ENCODE measurements at places on chromosomes 4 and X.

DNA sequence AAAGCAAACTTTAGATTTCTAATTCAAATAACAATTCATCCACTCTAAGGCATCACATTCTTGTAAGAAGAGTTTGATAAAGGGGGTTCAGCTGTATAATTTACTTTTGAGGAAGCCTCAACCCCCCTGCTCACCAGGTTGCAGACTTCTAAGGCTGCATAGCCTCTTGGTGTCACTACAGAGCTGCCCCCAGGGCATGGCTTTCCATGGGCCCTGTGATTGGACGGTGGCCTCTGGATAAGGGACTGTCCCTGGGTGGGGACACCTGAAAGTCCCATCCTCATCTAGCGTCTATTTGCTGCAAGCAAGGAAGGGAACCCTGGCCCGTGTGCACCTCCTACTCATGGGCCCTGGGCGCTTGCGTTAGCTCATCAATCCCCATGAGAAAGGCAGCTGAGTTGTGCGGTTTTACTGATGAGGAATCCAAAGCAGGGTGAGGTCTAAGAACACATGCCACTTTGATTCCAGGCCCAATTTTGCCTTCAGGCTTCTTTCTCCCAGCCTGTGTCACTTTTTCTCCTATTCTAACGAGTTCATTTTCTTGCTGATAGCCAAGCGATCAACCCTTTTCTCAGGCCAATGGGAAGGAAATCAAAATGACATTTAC lies 51.8 kb downstream of the SCML1 start:
- no peak for DNase-seq

DNA sequence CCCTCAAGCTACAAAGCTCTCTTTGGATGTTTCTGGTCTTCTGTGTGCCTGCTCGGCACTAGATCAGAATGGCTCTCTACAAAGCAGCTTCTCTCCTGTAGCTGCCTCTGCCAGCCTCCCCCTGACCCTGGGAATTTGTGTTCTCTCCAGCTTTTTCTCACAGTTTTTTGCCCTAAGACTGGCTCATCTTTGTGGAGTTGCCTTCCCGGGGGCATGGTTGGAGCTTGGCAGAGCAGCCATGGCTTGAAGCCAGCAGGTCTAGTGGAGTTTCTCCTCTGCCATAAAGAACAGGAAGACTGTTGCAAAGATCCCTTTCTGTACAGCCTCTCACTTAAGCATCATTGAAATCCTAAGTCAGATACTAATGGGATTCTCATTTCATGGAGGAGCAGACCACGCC lies 163.3 kb upstream of the MAMLD1 start:
- no peak for DNase-seq

GRCh38 chr4:184347251-184348239 lies 126.8 kb downstream of the IRF2 start:
- DNase-seq: no peak

- no peak for DNase-seq
Measured at GRCh38 chrX:106898462-106898861, 4.7 kb downstream of the RIPPLY1 start.

DNA sequence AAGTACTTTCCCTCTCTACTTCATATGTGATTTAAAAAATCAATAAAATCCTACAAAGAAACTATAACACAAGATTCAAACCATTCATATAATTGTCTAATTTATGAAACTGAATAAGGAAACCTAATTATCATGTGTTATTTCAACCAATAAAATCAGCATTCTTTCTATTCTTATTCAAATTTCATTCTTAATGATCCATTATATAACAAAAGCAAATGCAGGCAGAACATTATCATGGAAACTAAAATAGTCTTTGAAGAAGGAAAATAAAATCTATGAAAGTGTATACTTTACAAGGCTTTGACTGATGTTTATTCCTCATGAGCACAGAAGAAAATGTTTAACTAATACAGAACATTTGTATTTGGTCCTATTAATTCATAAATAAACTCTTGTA lies 47.6 kb downstream of the CNOT6L start:
- DNase-seq: no peak

GRCh38 chr4:115883847-115884246 lies 770.4 kb upstream of the NDST4 start:
- DNase-seq: no peak

DNA sequence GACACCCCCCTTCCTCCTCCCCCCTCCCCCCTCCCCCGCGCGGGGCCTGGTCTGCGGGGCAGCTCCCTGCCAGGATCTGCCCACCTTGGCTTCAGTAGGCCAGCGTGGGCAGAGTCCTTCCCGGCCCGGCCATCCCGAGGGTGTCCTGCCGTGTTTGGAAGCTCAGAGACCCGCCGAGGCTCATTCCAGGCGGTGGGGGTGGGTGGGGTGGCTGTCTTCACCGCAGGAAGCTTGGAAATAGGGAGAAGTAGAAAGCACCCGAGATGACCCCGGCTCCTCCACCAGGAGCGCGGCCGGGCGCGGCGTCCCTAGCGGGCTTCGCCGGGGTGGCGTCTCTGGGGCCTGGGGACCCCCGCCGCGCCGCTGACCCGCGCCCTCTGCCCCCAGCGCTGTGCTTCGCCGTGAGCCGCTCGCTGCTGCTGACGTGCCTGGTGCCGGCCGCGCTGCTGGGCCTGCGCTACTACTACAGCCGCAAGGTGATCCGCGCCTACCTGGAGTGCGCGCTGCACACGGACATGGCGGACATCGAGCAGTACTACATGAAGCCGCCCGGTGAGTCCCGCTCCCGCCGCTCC lies 1.6 kb downstream of the NAT8L start:
- no peak for DNase-seq

GRCh38 chr4:71377561-71377960 lies 38.7 kb downstream of the SLC4A4 start:
- DNase-seq: no peak

DNA sequence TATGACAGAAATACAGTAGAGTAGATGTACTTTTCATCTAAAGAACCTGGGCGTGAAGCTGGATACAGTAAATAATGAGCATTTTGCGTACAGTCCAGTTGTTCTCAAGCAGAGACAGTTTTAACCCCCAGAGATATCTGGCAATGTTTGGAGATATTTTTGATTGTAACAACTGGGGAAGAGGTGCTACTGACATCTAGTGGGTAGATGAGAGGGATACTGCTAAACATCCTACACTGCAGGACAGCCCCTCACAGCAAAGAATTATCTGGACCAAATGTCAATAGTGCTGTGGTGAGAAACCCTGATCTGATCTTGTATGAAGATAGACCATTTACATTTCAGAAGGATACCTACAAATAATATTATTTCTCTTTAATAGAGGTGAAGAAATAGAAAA lies 200.2 kb upstream of the FAM47A start:
- DNase-seq: no peak

- no peak for DNase-seq
Measured at GRCh38 chr4:102614801-102615200, 113.6 kb downstream of the NFKB1 start.

DNA sequence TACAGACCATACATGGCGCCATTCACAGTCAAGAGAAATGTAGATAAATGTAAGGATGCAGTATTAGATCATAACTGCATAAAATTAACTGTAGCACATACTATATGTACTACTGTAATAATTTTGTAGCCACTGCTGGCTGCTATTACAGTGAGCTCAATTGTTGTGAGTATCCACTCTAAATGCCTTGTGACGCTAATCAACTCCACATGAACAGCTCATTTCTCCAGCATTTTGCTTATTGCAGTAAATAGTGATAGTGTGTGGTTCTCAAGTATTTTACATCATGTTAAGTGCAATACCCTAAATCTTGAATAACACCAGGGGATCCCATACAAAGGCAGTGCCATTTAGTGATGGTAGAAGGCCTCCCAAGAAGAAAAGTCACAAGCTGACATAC lies 21.2 kb downstream of the FGFBP1 start:
- DNase-seq: no peak

GRCh38 chr4:13535708-13536361 lies 8.5 kb downstream of the NKX3-2 start:
- no peak for DNase-seq

- DNase-seq: no peak
Measured at GRCh38 chr4:62269918-62270317, 1069.8 kb downstream of the ADGRL3 start.

GRCh38 chr4:27381815-27382214 lies 521.2 kb downstream of the STIM2 start:
- peak; percentile 8 for DNase-seq

- no peak for DNase-seq
Measured at GRCh38 chrX:150697641-150698040, 4.4 kb downstream of the MTMR1 start.

DNA sequence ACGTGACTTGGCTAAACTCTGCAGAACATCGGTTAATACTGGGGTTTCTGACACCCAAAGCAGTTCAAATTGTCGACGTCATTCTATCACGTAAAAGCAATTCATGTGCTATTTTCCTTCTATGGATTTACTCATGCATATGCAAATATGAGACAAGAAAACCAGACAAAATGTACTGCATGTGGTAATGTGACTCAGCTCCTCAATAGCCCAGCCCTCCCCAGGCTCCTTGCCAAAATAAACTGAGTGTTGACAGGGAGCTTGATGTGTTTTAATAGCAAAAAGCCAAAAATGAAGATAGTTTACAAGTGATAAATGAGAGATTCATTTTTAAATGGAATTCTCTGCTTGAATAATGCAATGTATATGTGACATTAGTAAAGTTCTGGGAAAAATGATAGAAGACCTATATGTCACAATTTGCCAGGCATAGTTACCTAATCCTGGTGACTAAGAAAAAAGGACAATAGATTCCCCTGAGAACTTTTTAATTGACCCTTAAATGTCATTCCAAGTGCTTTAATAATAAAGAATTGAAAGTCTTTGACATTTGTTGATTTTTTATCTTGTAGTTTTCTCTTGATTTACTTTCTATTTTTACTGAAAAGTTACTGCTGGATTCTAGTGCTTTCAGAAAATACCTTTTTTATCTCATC lies 1700.6 kb upstream of the TENM3 start:
- DNase-seq: peak; percentile 60

GRCh38 chr4:165410214-165410613 lies 31.4 kb downstream of the CPE start:
- no peak for DNase-seq

DNA sequence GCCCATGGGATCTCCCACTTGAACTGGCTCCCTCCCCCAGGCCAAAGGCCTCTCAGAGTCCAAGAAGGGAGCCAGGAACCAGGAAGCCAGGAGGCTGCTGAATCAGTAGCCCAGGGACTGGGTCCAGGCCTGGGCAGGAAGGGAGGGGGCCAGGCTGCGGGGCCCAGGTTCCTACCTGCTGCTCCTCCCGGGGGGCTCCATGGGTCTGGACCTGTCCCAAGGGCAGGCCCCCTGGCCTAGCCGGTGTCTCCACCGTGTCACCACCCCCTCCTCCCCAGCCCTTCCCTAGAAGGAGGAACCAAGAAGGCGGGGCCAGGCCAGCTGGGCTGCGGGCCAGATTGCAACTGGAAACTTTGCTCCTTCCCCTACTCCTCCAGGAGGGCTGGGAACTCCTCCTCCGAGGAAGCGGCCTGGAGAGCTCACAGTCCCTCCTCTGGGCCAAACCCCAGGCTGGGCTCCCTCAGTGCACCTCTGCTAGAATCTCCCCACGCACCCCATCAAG lies at the start of gene IQSEC2:
Gene IQSEC2 (minus strand): TSS at position 264 of the 502 bp plus-strand sequence.
- DNase-seq: no peak

GRCh38 chrX:70454441-70455365 lies 10.1 kb downstream of the DLG3 start:
- DNase-seq: peak; percentile 93

DNA sequence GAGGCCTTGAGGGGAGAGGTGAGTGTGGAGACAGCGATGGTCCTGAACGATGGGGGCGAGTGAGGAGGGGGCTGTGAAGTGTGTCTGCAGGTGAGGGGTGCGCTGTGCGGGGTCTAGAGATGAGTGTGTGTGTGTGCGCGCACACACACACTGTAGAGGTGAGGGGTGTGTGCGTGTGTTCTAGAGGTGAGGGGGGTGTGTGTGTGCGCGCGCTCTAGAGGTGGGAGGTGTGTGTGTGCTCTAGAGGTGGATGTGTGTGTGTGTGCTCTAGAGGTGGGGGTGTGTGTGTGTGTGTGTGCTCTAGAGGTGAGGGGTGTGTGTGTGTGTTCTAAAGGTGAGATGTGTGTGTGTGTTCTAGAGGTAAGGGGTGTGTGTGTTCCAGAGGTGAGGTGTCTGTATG lies 574 bp downstream of the BST1 start:
- no peak for DNase-seq

- DNase-seq: peak; percentile 87
Measured at GRCh38 chr4:138919094-138919936, 96.3 kb upstream of the NOCT start.

DNA sequence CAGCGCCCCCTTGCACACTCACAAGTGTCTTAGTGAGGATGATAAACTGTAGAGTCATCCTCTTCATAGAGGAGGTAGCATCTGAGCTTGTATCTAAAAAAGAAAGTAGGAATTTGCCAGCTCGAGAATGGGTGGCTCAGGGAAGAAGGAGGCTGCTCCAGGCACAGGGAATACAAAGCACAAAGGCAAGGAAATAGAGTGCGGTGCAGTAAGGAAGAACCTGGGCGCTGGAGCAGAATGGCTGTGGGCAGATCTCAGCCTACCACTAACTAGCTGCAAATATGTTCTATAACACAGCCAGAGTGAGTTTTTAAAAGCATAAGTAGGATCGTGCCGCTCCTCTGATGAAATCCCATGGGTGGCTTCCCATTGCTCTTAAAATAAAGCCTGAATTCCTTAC lies 61.6 kb upstream of the MAPK10 start:
- DNase-seq: no peak

DNA sequence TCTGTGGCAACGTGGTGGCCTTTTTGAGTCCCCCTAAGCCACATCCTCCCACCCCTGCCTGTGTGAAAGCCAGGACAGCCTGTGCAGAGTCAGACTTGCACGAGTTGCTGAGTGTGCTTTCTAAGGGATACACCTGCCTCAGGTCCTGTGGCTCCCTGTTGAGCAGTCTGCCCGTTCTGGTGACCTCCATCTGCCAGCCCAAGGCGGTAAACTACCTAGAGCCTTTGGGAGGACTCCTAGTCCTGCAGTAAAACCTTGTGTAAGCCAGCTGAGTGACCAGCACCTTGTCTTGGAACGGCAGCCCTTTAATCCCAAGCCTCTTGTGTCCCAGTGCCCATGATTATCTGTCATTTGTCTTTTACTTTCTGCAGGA lies 69.3 kb downstream of the NBDY start:
- DNase-seq: no peak

GRCh38 chrX:131792789-131793462 lies 230.2 kb upstream of the STK26 start:
- DNase-seq: no peak

- DNase-seq: peak; percentile 64
Measured at GRCh38 chr4:182925298-182925757, 8.1 kb upstream of the DCTD start.

- DNase-seq: no peak
Measured at GRCh38 chrX:45850197-45850774, 649.6 kb upstream of the DIPK2B start.

GRCh38 chrX:120286733-120287512 lies 24.3 kb downstream of the TMEM255A start:
- DNase-seq: no peak

- peak; percentile 35 for DNase-seq
Measured at GRCh38 chrX:46710927-46711623, 47.8 kb downstream of the SLC9A7 start.

- no peak for DNase-seq
Measured at GRCh38 chrX:20593402-20593801, 326.7 kb upstream of the RPS6KA3 start.

GRCh38 chr4:87865288-87865687 lies 32.5 kb downstream of the MEPE start:
- no peak for DNase-seq

GRCh38 chr4:140752291-140753068 lies 3.7 kb downstream of the TBC1D9 start:
- DNase-seq: no peak

- DNase-seq: no peak
Measured at GRCh38 chr4:1998296-1998695, 10.5 kb downstream of the NELFA start.
